ENCODE measurements at places on chromosomes 2 and 18.

DNA sequence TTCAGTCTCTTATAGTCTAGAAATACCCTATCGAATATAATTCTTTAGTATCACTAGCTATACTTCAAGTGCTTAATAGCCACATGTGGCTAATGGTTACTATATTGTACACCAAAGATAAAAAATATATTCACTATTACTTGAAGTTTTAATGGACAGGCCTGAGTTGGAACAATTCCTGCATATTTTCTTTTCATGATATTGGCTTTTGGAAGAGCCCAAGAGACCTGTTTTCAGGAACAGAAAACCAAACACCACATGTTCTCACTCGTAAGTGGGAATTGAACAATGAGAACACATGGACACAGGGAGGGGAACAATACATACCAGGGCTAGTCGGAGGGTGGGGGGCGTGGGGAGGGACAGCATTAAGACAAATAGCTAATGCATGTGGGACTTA is 334.4 kb upstream of the TRIB2 start:
- no peak for DNase-seq

- DNase-seq: no peak
These were observed 21.1 kb upstream of the KCNG2 start for GRCh38 chr18:79776674-79777073.

GRCh38 chr2:222753251-222753824 is 81.9 kb downstream of the MOGAT1 start:
- peak; percentile 88 for DNase-seq

DNA sequence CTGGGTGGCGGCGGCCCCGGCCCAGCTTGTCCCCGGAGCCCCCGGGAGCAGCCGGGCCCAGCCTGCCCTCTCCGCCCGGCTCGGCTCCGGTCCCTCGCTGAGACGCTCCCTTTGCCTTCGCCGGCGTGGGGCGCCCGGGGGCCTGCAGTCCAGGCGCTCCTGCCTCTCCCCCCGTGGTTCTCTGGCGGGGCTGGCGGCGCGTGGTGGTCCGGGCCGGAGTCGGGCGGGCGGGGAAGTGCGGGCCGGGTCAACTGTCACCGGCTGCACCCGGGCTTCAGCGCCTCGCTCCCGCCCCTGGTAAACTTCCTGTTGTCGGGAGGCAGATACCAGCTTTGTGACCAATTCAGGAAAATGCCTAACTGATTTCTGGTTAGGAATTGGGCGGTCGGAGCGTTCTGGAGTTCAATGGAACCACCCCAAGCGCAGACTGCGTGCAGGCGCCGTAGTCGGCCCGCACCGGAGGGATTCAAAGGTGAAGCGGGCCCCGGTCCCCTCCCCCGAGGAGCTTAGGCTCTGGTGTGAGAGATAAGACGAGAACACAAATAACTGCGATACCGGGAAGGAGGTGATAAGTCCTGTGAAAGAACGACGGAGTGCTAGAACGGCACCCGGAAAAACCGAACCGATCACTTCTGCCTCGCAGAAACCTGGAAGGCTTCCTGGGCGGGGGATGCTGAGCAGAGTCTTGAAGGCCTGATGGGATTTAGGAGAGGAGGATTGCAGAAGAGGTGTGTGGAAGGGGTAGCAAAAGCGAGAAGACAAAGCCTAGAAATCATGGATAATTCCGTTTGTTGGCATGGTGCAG is 891 bp downstream of the CAB39 start:
- no peak for DNase-seq

GRCh38 chr18:37364237-37364636 is 201.4 kb downstream of the CELF4 start:
- DNase-seq: no peak

- peak; percentile 14 for DNase-seq
These were observed 47.2 kb downstream of the RAD51AP2 start for GRCh38 chr2:17470855-17471641.

DNA sequence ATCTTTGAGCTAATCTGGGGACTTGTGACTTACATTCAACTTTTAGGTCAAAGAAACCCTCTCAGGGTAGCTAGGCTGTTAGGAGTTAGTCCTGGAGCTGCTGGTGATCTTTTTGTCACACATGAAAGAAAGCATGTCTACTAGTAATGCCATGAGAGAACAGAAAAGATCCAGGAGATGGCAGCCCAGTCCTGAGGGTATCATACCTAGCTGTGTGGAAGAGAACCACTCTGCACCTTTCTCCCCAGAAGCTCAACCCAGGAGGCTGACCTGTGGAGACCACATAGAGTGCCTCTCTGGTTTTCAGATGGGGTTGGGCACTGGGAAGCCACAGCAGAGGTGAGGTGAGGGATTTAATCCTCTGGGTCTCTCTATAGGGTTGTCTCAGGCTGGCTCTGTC is 460.2 kb upstream of the UBE2E3 start:
- no peak for DNase-seq

DNA sequence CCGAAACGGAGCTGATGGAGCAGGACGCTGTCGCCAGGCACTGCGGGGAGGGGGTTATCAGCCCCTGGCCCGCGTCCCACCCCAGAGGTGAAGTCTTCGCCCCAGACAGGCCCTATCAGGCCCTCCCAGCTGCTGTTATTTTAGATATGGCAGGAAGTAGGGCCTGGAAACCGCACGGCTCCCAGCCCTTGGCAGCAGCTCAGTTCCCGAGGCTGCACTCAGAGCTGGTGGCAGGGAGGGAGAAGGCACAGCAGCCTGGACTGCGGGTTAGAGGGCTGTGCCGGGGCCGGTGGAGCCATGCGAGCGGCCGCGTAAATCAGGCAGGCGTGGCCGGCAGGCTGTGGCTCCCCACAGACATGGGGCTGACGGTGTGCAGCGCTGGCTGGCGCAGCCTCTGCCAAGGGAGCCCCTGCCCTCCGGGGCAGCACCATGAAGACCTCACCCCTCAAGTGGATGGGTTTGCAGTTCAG is 111.4 kb downstream of the NFATC1 start:
- no peak for DNase-seq
